ENCODE measurements at places on chromosomes 1 and 21.
A peak's percentile ranks its signal among the peaks of the same experiment; 100 is the strongest.

DNA sequence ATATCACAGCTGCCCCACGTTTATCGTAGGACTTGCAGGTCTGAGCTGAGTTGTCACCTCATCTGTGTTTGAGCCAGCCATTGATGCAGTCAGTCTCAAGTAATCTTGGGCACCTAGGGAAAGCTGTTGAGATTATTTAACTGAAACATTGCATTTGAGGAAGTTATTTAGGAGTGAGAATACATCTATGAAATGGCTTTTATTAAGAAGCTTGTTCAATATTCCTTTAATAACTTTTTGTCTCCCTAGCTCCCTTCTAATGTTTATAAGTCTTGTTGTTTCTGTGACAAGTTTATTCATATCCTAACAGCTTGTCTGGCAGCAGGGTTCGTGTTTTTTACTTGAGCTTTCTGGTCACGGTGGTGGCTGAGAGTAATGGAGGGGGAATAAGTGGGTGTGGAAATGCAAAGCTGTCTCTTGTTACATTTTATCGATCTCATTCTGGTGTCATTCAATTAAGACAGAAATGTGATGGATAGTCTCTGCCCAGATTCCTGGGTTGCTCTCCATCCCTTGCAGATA, 555.9 kb downstream of the USP25 start:
- DNase-seq = no peak

- peak; percentile 62 for DNase-seq
These were observed 112.2 kb downstream of the NR5A2 start for GRCh38 chr1:200139661-200140250.

- peak; percentile 38 for DNase-seq
These were observed 22.1 kb downstream of the A3GALT2 start for GRCh38 chr1:33298623-33299277.

GRCh38 chr1:1164701-1165451, 8.8 kb upstream of the TTLL10 start:
- no peak for DNase-seq

DNA sequence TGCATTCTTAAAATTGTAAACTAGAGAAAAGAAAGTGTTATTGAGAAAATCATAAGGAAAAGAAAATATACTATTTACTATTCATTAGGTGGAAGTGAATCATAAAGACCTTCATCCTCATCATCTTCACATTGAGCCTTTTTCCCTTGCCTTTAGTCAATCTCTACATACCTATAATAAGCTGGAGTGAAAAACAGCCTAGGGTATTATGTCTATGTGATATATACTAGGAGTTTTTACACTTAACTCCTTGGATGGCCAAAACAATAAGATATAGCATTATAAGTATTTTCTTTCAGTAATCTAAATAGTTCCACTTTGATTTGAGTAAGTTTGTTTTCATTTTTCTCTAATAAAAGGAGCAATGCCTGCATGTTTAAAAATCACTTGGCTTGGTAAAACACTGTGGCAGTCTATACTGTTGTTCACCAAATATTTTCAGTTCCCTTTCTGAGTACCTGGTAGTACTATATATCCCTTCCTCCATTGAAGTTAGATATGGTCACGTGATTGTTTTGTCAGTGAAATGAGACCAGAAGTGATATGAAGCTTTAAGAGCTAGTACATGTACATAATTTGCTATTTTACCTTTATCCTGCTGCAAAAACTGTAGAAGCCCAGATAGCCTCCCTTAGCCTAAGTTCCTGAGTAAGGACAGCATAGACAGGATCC, 78.3 kb downstream of the CLEC20A start:
- no peak for DNase-seq

DNA sequence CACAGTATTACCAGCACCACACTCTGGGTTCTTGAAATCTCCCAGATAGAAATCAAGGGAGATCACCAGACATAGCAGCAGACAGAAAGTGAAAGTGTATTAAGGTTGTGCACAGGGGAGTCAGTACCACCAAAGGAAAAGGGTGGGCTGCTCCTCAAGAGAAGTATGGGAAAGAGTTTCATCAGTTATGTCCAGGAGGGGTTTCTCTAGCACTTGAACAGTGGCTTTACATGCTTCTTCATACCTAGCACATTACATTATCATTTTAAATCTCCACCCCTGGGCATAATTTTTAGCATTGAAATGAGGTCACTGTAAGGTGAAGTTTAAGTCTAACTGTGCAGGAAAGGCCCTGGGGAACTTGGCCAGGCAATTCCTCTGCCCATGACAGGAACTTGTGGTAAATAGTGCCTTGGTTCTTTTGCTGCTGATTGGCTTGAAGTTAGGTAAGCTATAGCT, 601.0 kb downstream of the NUF2 start:
- no peak for DNase-seq

DNA sequence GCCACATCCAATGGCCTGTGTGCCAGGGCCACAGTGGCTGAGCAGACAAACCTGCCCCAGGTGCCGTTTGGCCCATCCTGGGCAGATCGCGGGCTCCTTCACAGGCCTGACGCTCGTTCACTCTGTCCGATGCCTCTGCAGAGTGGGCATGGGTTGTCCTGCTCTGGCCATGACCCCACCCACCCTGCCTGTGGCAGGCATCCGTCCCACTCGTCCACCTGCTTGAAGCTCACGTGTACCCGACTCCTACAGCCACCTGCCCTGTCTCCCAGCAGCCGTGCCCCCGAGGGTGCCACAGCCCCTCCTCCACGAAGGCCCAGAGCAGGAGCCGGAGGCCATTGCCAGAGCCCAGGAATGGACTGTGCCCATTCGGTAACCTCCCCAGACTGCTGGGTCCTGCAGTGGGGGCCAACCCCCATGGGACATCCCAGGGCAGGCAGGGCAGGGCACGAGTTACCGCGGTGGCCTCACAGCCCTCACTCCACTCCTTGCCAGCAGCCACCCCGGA, 41.9 kb downstream of the TRIM11 start:
- DNase-seq = no peak

- no peak for DNase-seq
These were observed 771 bp downstream of the RABGAP1L start for GRCh38 chr1:174160109-174160473.

DNA sequence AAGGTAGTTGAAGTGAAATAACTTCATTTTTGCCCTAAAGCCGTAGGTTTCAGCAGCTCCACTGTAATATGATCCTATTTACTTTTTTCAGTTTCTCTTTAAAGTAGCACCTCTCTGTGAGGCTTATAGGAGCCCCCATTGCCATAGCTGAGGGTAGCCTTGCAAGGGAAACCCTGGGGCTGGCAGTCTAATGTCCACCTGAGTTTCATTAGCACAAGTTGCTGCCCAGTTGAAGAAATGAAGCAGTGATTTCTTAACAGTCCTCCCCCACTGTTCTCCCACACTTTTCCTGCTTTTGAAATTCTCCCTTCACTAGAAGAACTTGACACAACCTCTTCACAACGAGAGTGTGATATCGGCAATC, 1.5 kb downstream of the HMCN1 start:
- DNase-seq = no peak

DNA sequence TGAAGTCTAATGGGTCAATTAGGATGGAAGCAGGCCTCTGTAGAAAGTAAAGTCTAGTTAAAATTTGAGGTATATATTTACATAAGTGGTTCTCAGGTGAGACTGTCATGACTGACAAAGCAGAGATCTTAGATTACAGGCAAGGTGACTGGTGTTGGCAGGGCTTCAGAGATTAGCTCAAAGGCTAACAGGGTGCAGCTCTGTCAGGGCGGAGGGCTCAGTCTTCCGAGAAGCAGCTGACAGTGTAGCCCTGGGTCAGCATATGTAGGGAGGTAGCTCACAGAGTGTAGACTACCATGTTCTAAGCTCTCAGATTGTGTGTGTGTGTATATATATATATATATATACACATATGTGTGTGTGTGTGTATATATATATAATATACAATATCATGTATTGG, 54.7 kb downstream of the RBM11 start:
- DNase-seq = no peak

- peak; percentile 32 for DNase-seq
These were observed 7.4 kb upstream of the IGFN1 start for GRCh38 chr1:201183209-201183608.

DNA sequence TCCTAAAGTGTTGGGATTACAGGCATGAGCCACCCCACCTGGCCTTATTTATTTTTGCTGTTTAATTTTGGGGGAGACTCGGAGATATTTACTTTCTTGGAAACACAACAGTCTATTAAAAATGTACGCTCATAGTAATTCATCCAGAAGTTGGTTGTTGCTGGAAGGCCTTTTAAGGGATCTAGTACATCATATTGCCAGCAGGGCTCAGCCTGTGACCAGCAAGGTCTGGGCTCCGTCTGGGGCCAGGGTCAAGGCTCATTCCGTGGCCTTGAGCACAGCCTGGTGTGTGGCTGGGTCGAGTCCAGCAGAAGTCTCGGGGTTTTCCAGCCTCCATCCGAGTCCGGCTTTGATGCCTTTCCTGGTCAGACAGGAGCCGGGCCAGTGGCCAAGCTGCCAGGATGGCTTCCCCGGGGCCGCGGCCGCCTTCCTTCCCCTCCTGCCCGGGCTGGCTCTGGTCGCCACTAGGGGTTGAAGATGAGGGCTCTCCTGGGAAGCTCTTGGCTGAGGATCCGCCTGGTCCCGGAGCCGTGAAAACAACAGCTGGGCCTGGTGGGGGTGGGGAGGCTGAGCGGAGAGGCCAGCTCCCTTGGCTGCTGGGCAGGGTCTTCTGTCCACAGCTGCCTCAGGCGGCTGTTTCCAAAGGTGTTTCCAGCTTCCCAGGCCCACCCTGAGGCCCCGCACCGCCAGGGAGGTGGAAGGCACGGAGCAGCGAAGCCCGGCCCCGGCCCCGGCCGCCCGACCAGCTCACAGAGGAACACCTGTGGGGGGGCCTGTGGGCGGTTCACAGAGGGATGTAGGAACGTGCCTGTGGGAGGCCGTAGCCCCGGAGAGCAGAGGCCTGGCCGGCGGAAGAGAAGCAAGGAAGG, 5.1 kb upstream of the VWA1 start:
- no peak for DNase-seq

DNA sequence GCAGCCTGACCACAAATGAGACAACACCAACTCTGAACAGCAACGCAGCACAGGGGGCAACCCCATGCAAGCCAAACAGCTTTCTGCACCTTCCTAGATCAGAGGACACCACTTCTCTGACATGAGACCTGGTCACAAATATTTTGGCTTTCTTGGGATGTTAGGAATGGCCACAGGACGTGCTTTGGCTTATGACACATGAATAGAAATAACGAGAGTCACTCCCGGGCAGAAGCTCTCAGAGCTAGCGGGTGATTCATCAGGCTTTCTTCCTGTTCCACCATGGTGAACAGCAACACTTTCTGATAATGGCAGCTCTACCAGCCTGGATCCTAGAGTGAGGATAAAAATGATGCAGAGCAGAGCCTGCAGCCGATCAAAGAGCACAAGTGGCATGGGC, 39.4 kb downstream of the PAFAH2 start:
- no peak for DNase-seq

GRCh38 chr1:109625176-109625575, 5.5 kb downstream of the AMPD2 start:
- DNase-seq = no peak

DNA sequence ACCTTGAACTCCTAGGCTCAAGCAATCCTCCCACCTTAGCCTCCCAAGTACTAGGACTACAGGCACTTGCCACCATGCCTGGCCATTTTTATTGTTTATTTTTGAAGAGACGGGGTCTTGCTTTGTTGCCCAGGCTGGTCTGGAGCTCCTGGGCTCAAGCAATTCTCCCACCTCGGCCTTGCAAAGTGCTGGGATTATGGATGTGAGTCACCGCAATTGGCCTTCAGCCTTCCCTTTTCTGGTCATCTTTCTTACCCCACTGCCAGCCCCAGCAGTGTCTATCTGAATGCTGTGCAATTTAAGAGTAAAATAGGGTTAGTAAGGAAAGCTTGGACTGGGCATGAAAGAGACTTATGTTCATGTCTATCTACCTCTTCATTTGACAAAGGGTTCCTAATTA, 6.1 kb upstream of the KLF17 start:
- DNase-seq = no peak

DNA sequence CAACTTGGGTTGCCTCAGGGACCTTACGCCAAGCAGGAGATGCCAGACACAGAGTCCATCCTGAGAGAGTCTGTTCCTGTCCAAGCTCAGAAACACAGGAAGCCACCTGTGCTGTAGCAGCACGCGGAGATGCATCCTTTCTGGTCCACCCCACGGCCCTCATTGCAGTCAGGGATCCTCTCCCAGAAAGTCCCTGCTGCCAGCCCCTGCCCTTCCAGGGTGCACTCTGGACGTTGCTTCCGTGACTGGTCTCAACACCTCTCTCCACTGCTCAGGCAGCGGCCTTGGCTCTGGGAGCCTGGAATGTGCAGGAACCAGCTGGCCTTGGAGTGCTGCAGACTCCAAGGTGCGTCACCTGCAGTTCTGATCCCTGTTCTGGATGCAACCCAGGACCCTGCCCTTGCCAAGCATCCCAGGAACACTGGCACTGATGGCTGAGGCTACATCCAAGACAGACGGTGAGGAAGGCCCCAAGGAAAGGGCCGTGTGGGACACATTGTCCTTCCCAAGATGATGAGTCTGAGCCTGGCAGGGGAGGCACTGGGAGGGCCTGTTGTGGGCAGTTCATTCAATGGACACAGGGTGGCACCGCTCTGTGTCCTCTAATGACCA, 21.7 kb upstream of the COL6A1 start:
- no peak for DNase-seq

DNA sequence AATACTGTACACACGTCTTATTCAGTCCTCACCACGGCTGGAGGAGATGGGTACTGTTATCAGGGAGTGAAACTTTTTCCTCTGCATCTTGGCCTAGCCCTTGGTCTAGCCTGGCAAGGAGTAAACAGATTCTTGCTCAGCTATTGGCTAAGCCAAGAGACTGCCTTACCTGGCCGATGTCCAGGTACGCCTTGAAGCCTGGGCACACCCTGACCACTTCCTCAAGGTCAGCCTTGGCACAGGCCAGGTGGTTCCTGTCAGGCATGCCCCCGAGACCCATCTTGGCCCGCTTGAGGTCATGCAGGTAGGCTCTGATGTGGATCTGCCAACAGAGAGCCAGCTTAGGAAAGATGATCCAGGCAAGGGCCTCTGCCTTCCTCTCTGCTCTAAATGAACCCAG, 17.8 kb upstream of the PARS2 start:
- no peak for DNase-seq

DNA sequence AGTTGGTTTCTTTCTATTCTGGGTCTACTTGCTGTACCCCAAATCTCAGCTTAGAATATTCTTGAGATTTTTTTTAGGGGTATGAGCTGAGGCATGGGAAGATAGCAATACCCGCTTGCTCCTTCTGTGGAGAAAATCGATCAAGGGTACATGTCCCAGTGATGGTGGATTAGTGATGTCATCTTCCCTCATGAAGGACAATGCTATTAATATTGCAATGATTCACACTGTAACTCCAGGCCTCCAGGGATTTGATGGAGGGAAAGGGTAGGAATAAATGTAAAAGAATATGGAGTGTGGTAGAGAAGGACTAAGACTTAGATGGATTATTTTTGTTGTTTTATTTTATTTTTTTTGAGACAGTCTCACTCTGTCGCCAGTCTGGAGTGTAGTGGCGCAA, 47.4 kb downstream of the XCL1 start:
- DNase-seq = no peak

- no peak for DNase-seq
These were observed 162.7 kb upstream of the COL6A1 start for GRCh38 chr21:45818904-45819285.

All from COR-L47 (cell line).